ENCODE measurements at places on chromosomes 5 and 9. TPM values are rescaled to one million over a fixed set of nuclear protein-coding genes. Genes with fewer than 3 reads are reported as not detected.

GRCh38 chr5:180305481-180305880 lies 13.6 kb upstream of the MAPK9 start:
- no peaks in the 10 kb centered on the region for H3K27me3 ChIP-seq
- no peaks in the 10 kb centered on the region for H3K36me3 ChIP-seq
- H3K27ac ChIP-seq: no peak overlapping the region

PCDHA9 gene
- total RNA-seq: 0.12 TPM

GRCh38 chr5:119033135-119033534 lies 37.8 kb upstream of the DMXL1 start:
- no peaks in the 10 kb centered on the region for H3K36me3 ChIP-seq
- H3K27me3 ChIP-seq: no peaks in the 10 kb centered on the region
- H3K4me1 ChIP-seq: no peaks in the 10 kb centered on the region
- no peak overlapping the region for H3K27ac ChIP-seq
- H3K4me3 ChIP-seq: no peak overlapping the region
- no peak for DNase-seq

SH3TC2 gene
- total RNA-seq: 0.29 TPM

GRCh38 chr5:176466245-176466871 lies 18.2 kb downstream of the FAF2 start:
- no peaks in the 10 kb centered on the region for H3K27me3 ChIP-seq
- no peak for DNase-seq
- no peaks in the 10 kb centered on the region for H3K36me3 ChIP-seq
- H3K4me3 ChIP-seq: no peak overlapping the region

GRCh38 chr5:168342985-168343384 lies 51.5 kb downstream of the WWC1 start:
- no peaks in the 10 kb centered on the region for H3K27me3 ChIP-seq
- H3K36me3 ChIP-seq: no peaks in the 10 kb centered on the region
- no peak overlapping the region for H3K27ac ChIP-seq
- no peaks in the 10 kb centered on the region for H3K4me1 ChIP-seq
- H3K4me3 ChIP-seq: no peak overlapping the region

GRCh38 chr5:14597080-14597479 lies 15.5 kb downstream of the OTULINL start:
- H3K27ac ChIP-seq: no peak overlapping the region
- no peak overlapping the region for H3K4me3 ChIP-seq
- no peaks in the 10 kb centered on the region for H3K36me3 ChIP-seq
- no peak for DNase-seq

GRCh38 chr5:75509956-75510355 lies 1.5 kb downstream of the CERT1 start:
- no peaks in the 10 kb centered on the region for H3K27me3 ChIP-seq
- no peaks in the 10 kb centered on the region for H3K36me3 ChIP-seq
- peaks cover 52% of the 10 kb centered on the region for H3K4me1 ChIP-seq
- no peak overlapping the region for H3K27ac ChIP-seq
- H3K4me3 ChIP-seq: no peak overlapping the region
- peak; percentile 28 for DNase-seq

GRCh38 chr9:106405871-106406435 lies 457.0 kb upstream of the ZNF462 start:
- H3K4me1 ChIP-seq: no peaks in the 10 kb centered on the region
- DNase-seq: no peak
- H3K36me3 ChIP-seq: no peaks in the 10 kb centered on the region
- no peaks in the 10 kb centered on the region for H3K27me3 ChIP-seq

ACTBL2 gene
- total RNA-seq: not detected

- no peaks in the 10 kb centered on the region for H3K36me3 ChIP-seq
- no peak overlapping the region for H3K27ac ChIP-seq
- DNase-seq: no peak
- H3K27me3 ChIP-seq: no peaks in the 10 kb centered on the region
- H3K4me3 ChIP-seq: no peak overlapping the region
Measured at GRCh38 chr9:97553841-97554240, 52.4 kb downstream of the TMOD1 start.

DNA sequence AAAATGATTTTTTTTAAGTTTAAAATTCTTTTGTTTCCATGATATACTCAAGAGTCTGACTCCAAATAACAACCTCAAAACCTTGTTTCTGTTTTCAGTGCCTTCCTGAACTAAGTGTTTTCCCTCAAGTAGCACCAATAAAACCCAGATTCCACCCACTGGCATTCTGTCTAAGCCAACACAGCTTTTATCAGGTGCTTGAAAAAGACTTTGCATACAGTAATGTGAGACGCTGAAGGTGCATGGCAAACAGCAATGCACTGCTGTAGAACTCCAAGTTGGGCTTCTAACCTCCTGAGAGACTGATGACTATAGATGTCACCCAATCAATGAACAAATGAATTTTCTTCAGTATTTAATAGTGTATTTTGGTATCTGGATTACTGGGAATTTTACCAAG lies 95.7 kb downstream of the NFIB start:
- DNase-seq: no peak
- no peaks in the 10 kb centered on the region for H3K27me3 ChIP-seq
- no peaks in the 10 kb centered on the region for H3K36me3 ChIP-seq
- H3K4me1 ChIP-seq: peaks cover 23% of the 10 kb centered on the region

OMD gene
- total RNA-seq: 4.2 TPM

AGXT2 gene
- not detected for total RNA-seq

IFNK gene
- not detected for total RNA-seq

- no peaks in the 10 kb centered on the region for H3K27me3 ChIP-seq
- peak overlapping the region; percentile 50 for H3K27ac ChIP-seq
- no peak for DNase-seq
- no peaks in the 10 kb centered on the region for H3K36me3 ChIP-seq
- H3K4me3 ChIP-seq: no peak overlapping the region
Measured at GRCh38 chr5:142545650-142546322, 140.1 kb downstream of the FGF1 start.

- H3K27me3 ChIP-seq: no peaks in the 10 kb centered on the region
- no peak overlapping the region for H3K27ac ChIP-seq
- no peaks in the 10 kb centered on the region for H3K36me3 ChIP-seq
- DNase-seq: no peak
- no peak overlapping the region for H3K4me3 ChIP-seq
Measured at GRCh38 chr9:89433826-89434225, 64.1 kb downstream of the SEMA4D start.

DNA sequence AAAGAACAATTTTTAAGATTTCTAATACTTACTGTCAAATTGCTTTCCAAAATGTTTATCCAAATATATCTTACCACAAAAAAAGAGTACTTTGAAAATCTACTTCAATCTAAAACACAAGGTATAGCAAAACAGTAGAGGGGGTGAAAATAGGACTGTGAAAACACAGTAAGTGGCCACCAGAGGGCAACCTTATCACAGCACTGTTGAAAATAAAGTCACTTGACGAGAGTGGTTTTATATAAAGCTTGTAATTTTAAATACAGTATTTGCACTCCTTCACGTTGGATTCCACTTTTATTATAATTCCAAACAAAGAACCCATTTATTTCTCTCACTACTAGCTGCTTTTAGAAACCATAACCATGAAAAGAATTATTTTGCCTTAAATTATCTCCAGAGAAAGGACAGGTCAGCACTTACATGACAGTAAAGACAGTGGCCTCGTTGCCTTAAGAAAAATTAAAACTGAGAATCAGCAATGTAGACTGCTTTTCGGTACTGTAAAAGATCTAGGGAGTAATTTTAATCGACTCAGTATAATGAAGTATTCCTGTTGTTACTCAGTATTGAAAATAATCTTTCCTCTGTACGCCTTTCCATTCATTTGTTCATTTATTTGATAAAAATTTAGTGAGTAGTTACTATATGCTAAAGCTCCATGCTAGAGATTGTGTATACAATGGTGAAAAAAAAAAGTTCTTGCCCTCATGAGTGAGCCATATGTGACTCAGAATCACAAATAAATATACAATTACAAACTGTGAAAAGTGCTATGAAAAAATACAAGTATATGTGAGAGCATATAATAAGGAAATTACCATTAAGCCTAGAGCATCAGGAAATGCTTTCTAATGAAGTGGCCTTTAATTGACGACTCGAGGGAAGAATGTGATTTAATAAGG lies 40.0 kb upstream of the CDK5RAP2 start:
- H3K27ac ChIP-seq: no peak overlapping the region
- H3K4me1 ChIP-seq: peaks cover 5% of the 10 kb centered on the region
- no peak overlapping the region for H3K4me3 ChIP-seq
- H3K36me3 ChIP-seq: no peaks in the 10 kb centered on the region

LURAP1L gene
- total RNA-seq: 13.9 TPM

DNA sequence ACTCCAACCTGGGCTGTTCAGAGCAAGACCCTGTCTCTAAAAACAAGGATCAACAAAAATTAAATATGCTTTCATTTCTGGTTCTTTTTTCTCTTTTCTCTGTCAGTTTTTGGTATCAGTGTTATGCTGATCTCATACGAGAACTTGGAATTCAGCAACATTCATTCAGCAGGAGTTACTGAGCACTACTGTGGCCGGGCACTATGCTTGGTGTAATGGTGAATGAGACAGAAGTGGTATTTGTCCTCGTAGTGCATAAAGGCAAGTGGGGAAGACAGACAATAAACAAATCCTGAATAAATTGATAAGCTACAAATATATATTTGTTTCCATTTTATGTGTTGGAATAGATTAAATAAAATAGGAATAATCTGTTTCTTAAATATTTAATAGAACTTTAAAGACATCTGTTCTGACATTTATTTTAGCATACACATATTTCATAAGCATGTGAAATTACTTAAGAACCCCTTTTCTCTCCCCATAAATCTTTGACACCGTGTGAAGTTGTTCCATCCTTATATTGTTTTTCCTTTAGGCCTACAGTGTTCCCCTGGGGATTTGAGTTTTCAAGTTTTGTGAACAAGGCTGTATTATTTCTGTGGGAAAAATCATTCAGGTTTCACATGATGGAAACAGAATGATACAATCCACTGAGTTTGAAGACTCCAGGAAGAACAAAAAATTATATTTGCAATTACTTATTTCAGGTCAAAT lies 24.6 kb downstream of the UBAP1 start:
- H3K27me3 ChIP-seq: no peaks in the 10 kb centered on the region
- no peak for DNase-seq
- H3K4me3 ChIP-seq: no peak overlapping the region
- peaks cover 16% of the 10 kb centered on the region for H3K36me3 ChIP-seq
- H3K27ac ChIP-seq: peak overlapping the region; percentile 1
- H3K4me1 ChIP-seq: peaks cover 31% of the 10 kb centered on the region

CCNI2 gene
- total RNA-seq: 0.08 TPM

- no peaks in the 10 kb centered on the region for H3K36me3 ChIP-seq
- no peak overlapping the region for H3K4me3 ChIP-seq
- H3K27ac ChIP-seq: no peak overlapping the region
Measured at GRCh38 chr9:18861609-18862544, 171.1 kb downstream of the SAXO1 start.

BHMT2 gene
- 75.3 TPM for total RNA-seq

MEF2C gene
- total RNA-seq: 51.7 TPM

PWWP2A gene
- total RNA-seq: 26.2 TPM

LCN2 gene
- not detected for total RNA-seq

PKD2L2 gene
- not detected for total RNA-seq

DNA sequence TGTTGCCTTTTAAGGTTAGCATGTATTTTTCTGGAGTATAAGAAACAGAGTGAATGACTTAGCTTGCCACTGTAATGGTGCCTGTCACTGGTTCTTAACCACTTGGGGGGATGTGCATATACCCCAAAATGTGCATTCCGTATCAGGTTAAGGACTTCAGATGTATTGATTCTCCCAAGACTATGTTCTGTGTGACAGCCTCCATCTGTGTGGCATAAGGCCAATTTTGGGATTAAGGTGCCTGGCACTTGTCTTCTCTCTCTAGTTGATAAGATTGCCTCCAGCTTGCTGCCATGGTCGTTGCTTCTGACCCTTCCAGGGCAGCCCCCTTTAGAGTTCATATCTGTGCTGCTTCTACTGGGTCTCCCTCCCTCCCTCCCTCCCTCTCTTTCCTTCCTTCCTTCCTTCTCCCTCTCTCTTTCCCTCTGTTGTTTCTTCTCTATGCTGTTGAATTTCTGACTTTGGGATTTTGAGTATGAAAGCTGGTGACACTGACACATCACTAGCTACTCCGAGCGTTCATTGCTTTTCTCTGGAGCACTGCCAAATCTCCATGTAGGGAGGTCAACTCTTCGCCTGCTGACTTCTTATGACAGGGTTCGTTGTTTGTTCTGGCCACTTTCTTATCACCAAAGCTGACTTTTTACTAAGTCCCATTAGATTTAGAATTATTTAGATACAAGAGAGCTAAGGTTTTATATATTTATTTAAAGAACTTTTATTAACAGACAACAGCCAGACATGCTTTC lies 31.0 kb downstream of the TNFAIP8 start:
- no peak overlapping the region for H3K4me3 ChIP-seq
- H3K36me3 ChIP-seq: no peaks in the 10 kb centered on the region
- H3K4me1 ChIP-seq: peaks cover 22% of the 10 kb centered on the region
- H3K27ac ChIP-seq: no peak overlapping the region
- peak; percentile 63 for DNase-seq
- no peaks in the 10 kb centered on the region for H3K27me3 ChIP-seq

NRARP gene
- 3.2 TPM for total RNA-seq

DNA sequence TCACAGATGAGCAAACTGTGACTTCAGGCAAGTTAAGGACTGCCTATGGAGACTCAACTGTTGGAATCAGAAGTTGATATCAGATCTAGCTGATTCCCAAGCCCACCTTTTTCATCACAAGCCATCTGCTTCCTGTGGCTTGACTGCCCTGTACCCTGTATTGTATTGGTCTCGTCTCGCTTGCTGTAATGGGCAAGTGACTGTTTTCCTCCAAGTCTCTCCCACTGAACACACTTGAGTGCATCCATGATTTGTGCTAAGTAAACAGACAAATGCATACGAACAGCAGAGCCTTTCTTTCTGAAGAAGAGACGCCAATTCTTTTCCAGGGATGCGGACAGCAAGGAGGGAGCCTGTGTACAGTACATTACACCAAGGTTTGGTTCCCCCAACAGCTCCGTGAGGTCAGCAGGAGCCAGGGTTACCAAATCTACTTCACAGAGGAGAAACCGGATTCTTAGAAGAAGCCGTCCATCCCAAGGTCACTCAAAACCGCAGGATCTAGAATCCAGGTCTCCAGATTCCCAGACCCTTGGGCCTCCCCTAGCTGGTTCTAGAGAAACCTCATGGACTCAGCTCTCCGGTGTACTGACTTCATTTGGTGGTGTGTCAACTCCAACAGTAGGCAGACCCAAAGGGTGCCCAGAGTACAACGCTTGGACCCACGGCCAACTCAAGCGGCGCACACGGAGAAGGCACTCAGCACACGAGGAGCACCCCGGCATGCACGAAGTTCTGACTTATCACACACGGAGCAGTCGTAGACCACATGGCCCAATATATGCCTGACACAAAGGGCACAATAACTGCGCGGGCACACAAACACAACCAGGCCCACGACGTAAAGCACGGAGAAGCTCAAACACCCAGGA lies 1.1 kb downstream of the BAG1 start:
- peak; percentile 38 for DNase-seq
- H3K4me1 ChIP-seq: peaks cover 26% of the 10 kb centered on the region
- peak overlapping the region; percentile 78 for H3K4me3 ChIP-seq
- no peaks in the 10 kb centered on the region for H3K27me3 ChIP-seq
- H3K27ac ChIP-seq: peak overlapping the region; percentile 96
- H3K36me3 ChIP-seq: peaks cover 61% of the 10 kb centered on the region

PCDHB5 gene
- 6.9 TPM for total RNA-seq

All from adrenal gland (tissue), 19 donors.